Activated naive CD8-positive, alpha-beta T cell treated with anti-CD3 and anti-CD28 coated beads for 36 hours (primary cell): ENCODE measurements at places on chromosomes 7 and 10. TPM values are rescaled to one million over a fixed set of nuclear protein-coding genes. Genes with fewer than 3 reads are reported as not detected.

CRYGN gene
- 0.74 TPM for total RNA-seq

GRCh38 chr7:100827330-100828226 lies at the start of gene EPHB4:
Gene EPHB4 (minus strand): TSS chr7:100827523. CDS start chr7:100827030, 493 bp downstream.
- DNase-seq: no peak

DNA sequence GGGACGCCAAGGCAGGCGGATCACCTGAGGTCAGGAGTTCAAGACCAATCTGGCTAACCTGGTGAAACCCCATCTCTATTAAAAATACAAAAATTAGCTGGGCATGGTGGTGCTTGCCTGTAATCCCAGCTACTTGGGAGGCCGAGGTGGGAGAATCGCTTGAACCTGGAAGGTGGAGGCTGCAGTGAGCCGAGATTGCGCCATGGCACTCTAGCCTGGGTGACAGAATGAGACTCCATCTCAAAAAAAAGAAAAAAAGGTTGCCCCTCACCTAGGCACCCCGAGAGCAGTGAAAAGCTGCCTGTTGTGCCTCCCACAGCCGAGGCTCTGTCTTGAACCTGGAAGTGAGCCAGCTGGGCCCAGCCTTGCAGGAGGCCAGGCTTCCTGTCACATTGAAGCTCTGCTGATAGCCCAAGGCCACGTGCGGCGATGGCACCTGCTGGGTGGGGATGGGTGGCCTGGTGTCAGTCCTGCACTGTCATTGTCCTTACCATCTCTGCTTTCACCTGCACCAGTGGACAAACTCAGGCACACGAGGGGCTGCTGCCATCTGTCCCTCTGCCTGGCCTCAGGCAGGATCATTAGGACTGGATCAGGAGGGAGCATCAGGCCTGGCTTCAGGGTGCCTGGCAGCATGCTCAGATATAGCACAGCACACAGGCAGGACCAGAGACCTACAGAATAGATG lies 37.8 kb downstream of the DNAJB12 start:
- peak; percentile 50 for DNase-seq

GRCh38 chr7:119761776-119762175 lies 511.2 kb upstream of the KCND2 start:
- DNase-seq: no peak

SHH gene
- not detected for total RNA-seq

- no peak for DNase-seq
These were observed 73.8 kb downstream of the RBM20 start for GRCh38 chr10:110717781-110718589.

ANKRD30A gene
- total RNA-seq: not detected

DNA sequence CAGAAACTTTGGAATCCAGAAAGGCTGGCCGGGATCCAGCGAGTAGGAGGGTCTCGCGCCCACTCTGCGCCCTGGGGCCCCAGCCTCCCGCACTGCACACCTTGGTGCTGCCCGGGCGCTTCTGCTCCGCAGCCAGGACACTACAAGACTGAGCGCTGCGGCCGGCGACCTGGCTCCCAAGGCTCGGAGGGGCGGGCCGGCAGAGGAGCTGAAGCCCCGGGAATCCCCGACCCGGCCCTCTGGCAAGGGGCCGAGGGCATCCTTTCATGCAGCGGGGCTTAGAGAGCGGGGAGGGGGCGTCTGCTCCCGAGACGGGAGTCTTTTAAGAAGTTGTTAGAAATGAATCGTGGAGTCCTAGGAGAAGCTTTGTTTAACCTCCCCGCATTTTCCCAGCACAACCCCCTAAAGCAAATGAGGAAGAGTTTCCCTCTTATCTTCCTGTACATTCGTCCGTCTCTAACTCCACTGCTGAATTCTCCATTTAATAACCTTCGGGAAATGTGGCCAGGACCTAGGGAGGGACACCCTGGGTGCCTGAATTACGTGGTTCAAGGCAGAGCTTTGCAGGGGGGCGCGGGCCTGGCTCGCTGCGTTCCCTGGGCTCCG lies 1.1 kb downstream of the VWC2 start:
- no peak for DNase-seq

ECHDC3 gene
- total RNA-seq: 2.0 TPM

FLNC gene
- total RNA-seq: 0.12 TPM

GRCh38 chr7:30733691-30734090 lies 18.2 kb upstream of the INMT start:
- no peak for DNase-seq

- DNase-seq: no peak
These were observed 131.6 kb downstream of the GPR158 start for GRCh38 chr10:25306386-25306785.

DNA sequence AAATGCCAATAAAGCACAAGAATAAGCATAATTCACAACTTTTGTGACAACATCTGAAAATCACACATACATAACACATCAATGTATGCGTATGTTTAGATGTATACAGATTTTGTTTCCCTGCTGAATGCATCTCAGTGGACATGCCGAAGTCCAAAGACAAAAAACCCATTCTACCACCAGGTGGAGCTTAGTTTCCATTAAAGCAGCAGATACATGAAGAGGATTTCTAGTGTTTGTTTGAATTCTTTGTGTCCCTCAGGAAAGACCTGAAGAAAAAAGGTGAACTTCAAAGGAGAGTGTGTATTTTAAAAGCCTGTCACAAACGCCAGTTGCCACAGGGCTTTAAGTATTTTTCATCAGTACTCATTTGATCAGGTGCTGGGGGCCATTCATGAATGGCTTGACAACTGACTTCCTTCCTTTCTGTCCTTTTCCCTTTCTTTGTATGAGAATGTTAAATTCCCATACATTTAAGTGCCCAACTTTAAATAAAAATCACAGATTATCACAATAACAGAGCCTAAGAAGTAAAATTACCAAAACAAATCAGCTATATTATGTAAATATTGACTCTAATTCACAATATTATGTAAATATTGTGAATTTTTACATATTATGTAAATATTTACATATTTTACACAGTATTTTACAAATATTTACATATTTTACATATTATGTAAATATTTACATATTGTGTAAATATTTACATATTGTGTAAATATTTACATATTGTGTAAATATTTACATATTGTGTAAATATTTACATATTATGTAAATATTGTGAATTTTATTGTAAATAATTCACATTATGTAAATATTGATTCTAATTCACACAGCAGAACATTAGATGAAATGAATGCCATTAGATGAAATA lies 343.0 kb downstream of the CRPPA start:
- no peak for DNase-seq

DNA sequence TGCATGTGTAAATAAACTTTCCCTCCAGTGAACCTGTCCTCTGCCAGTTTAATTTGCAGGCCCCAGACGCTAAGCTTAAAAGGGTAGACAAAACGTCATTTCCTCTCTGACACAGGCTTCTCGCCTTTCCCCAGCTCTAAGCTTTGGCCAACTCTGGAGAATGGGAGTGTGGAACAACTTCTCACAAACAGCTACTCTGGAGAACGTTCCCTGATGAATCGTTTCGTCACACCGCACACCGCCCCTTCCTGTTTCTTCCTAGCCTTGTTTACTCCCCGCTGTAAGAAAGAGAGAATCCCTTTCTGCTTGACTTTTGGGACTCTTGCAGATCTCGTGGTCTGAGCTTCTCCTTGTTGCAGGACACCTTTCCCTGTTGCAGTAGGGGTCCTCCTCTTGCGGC lies 564.2 kb downstream of the TCERG1L start:
- DNase-seq: no peak

DNA sequence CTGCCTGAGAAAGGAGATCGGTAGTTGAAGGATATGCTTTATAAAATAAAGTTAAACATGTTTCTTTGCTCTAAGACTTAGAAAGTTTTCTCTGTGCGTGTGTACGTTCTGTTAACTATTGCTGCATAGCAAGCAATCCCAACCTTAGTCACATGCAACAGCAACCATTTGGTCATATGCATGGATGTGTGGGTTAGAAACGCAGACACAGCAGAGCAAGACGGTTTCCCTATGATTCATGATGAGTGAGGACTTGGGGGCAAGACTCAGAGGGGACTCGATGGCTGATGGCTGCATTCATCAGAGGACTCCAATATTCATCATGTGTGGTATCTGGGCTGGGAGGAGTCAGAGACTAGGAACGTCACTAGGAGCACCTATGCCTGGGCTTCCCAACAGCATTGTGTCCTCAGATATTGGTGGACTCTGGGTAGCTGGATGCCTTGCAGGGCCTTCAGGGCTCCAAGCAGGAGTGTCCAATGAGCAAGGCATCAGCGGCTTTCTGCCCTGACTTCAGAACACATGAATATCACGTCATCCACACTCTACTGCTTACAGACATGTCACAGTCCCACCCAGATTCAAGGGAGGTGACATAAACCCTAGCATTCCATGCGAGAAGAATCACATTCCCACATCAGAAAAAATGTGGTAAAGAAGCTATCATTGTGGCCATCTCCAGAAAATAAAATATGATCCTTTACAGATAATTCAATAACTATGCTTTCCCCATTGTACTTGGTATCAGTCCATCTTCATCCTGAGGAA lies 731.2 kb downstream of the TNS3 start:
- DNase-seq: no peak

CNPY1 gene
- not detected for total RNA-seq
